ENCODE measurements at places on chromosomes 12 and 14. TPM values are rescaled to one million over a fixed set of nuclear protein-coding genes. Genes with fewer than 3 reads are reported as not detected.

GRCh38 chr14:61515436-61516117 is 179.7 kb upstream of the HIF1A start:
- peaks cover 47% of the 10 kb centered on the region for H3K4me1 ChIP-seq
- H3K27ac ChIP-seq, result no peak overlapping the region
- DNase-seq, result no peak
- no peaks in the 10 kb centered on the region for H3K27me3 ChIP-seq
- H3K36me3 ChIP-seq, result peaks cover 47% of the 10 kb centered on the region

DNA sequence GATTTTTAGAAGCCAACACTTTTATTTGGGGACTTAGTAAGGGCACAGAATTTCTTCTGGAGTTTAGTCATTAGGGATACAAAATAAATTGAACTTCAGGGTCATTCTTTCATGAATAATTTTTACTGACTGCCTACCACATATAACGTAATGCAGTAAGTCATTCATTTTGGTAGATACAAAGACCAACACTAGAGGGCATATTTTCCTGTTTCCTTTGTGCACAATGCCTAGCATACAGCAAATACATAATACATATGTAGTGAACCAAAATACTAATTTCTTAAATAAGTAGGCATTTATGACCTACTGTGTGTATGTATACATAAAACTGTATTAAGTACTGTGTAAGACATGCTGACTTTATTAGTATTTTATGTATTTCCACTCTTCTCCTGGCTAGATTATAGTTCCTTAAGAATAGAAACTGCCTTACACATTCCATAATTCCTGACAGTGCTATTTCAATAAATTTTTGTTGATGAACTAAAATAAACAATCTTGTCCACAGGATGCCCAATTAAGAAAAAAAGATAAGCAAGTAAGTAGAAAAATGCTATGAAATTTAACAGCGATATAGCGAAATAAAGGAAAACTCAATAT is 47.9 kb downstream of the PPP1R12A start:
- DNase-seq, result no peak
- H3K27me3 ChIP-seq, result no peaks in the 10 kb centered on the region
- H3K27ac ChIP-seq, result no peak overlapping the region
- no peak overlapping the region for H3K4me3 ChIP-seq

DNA sequence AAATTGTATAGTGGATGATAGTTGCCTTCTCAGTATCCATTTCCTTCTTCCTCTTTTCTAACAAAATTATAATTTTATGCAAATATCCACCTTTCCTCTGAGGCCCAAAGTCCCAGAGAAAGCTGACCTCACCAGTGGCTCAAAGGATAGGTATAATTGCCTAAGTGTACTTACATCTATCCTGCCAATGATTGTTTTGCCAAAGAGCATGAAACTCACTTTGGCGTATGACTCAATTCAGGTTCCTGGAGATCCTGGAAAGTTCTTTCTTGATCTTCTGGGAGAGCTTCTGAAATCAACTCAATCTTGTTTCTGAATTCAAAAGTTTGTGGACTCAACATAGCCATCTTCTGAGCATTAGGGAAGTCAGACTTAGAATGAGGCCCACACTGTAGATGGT is 10.5 kb upstream of the RBM25 start:
- no peak for DNase-seq
- H3K27me3 ChIP-seq, result no peaks in the 10 kb centered on the region
- no peak overlapping the region for H3K27ac ChIP-seq
- H3K4me3 ChIP-seq, result no peak overlapping the region

- H3K4me1 ChIP-seq, result no peaks in the 10 kb centered on the region
- DNase-seq, result no peak
- no peak overlapping the region for H3K27ac ChIP-seq
- H3K4me3 ChIP-seq, result no peak overlapping the region
These were observed 2.7 kb downstream of the ANHX start for GRCh38 chr12:133233006-133233405.

Gene SLCO1A2
- not detected for total RNA-seq

- no peaks in the 10 kb centered on the region for H3K36me3 ChIP-seq
These were observed 198.5 kb downstream of the SLC25A21 start for GRCh38 chr14:36973806-36974442.

DNA sequence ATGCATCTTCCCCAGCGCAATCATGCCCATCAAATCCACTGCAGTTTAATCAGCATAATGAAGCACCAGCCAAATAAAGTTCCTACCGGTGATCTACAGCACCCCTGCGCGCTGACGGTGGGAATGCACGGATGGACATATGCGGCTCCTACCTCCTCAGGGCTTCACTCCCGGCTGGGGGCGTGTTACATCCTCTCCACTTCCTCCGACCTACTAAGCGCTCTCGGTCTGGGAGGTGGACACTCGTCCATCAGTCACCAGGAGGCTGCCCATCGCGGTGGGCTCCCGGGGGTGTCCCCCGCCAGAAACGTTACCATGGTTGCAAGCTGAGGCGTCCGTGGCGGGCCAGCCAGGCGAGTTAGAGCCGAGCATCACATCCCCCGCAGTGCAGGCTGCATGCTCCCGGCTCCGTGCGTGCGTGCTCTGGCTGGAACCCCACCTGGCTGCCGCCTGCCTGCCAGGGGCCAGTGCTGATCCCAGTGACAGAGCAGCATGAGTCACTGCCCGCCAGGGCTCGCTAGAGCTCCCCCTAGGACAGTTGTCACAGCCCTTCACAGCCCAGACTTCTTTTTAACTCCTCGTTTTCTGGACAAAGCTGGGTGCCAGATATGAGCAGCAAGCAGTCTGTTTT is 73.0 kb downstream of the CIT start:
- peaks cover 5% of the 10 kb centered on the region for H3K4me1 ChIP-seq
- H3K27ac ChIP-seq, result no peak overlapping the region
- H3K27me3 ChIP-seq, result no peaks in the 10 kb centered on the region
- H3K36me3 ChIP-seq, result peaks cover 50% of the 10 kb centered on the region
- no peak overlapping the region for H3K4me3 ChIP-seq

Gene YAF2
- 40.6 TPM for total RNA-seq

DNA sequence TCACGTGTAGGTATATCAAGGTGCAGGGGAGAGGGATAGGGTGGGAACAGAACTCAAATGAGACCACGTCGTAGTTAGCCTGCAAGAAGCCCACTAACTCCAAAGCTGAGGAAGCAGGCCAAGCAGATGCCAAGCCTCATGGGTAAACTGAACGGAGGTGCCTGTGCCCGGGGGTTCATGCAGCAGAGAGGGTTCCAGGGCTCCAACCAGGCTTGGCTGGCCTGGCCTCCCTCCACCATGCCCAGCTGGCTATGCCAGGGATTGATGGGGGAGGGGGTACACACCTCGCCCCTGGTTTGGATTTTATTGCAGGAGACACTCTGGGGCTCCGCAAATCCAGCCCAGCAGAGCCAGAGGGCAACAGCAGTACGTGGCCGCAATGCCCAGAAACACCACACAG is 27.3 kb downstream of the PXN start:
- H3K36me3 ChIP-seq, result peaks cover 14% of the 10 kb centered on the region
- H3K4me3 ChIP-seq, result no peak overlapping the region
- H3K4me1 ChIP-seq, result peaks cover 25% of the 10 kb centered on the region
- no peak for DNase-seq
- no peak overlapping the region for H3K27ac ChIP-seq

GRCh38 chr12:119206348-119207062 is 27.8 kb downstream of the HSPB8 start:
- H3K4me3 ChIP-seq, result no peak overlapping the region
- no peak for DNase-seq
- no peaks in the 10 kb centered on the region for H3K36me3 ChIP-seq
- no peak overlapping the region for H3K27ac ChIP-seq

DNA sequence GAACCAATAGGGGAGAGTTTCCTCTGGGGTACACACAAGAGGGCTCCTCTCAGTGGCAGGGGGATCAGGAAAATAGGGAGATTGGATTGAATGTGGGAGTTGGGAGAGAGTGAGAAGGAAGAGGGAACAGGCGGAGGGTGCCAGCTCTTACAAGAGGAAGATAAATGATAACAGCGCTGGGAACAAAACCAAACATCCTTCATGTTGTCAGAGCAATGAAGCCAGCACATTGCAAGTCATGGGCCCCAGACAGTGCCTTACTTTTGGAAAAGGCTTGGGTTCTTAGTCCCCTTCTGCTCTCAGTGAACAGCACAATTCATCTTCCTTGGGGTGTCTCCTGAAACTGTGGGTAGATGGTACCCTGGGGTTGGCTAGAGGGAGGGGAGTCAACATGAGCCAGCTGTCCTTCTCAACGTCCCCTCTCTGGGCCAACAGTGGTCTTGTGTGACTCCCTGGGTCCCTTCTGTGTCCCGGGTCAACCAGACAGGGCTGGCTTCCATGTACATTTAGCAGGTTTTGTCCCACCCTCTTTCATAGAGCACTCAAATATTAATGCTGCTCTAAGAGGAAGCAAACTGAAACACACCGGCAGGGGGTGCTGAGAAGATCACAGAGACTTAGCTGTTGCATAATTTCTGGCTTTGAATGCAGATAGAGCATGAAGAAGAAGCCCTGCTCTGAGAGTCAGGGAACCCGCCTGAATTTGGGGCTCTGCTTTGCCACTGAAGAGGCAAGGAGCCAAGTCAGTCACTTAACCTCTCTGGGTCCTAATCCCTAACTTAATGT is 138.5 kb downstream of the ESRRB start:
- no peak for DNase-seq
- H3K4me3 ChIP-seq, result no peak overlapping the region
- peaks cover 9% of the 10 kb centered on the region for H3K27me3 ChIP-seq

DNA sequence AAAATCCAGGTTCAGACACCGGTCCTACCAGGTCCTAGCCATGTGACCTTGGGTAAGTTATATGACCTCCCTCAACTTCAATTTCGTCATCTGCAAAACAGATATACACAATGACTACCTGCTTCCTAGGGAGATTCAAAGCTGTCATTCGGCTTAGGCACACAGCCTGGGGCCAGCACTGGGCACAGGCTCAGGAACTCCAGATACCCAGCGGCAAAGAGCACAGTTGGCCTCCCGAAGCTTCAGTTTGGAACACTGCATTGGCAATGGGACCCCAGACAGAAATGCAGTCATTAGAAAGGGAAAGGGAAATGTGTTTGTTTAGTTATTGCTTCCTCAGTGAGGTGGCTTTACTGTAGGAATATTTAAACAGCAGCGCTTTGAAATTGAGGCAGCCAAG is 11.4 kb downstream of the PLEKHG6 start:
- no peak for DNase-seq
- H3K36me3 ChIP-seq, result peaks cover 2% of the 10 kb centered on the region
- H3K27ac ChIP-seq, result no peak overlapping the region
- peaks cover 8% of the 10 kb centered on the region for H3K27me3 ChIP-seq

DNA sequence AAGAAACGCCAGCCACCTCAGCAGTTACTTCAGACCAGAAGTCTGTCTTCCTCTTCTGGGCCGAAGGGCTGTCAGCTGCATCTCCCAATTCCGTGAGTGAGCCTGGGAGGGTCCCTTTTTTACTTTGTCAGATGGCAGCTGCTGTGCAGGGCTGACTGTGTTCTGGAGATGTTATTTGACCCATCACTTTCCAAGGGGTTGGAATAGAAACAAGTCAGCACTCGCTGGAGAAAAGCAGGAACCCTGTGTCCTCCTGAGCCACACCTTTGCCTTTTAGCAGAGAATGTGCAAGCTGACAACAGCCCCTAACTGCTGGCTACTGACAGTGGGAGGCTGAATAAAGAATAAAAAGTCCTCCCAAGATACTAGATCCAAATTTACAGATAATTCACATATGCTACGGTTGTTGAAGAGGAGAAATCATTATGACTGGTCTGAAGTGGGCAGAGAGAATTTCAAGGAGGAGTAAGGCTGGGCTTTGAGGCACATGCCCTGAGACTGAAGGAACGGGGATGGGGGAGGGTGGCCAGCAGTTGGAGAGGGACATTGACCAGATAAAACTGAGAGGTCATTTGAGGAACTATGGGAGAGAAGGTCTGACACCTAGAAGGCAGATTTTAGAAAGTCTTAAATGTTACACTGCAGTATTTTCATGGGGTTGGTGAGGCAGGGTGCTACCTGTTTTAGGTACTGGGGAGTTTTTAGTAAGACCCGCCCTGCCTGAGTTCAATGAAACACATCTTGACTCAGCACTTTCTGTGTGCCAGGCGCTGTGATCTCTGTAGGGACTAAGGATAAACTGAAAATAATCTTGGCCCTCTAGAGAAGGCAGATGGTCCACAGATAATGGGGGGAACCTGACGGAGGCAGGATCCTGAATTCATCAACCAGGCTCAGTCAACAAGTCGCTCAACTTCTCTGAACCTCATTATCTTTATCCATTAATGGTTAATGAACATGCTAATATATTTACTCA is 27.4 kb downstream of the FAM234B start:
- no peak overlapping the region for H3K27ac ChIP-seq
- H3K27me3 ChIP-seq, result no peaks in the 10 kb centered on the region
- peaks cover 7% of the 10 kb centered on the region for H3K4me1 ChIP-seq
- H3K4me3 ChIP-seq, result no peak overlapping the region

- H3K36me3 ChIP-seq, result no peaks in the 10 kb centered on the region
- H3K27ac ChIP-seq, result no peak overlapping the region
- no peak overlapping the region for H3K4me3 ChIP-seq
- peaks cover 12% of the 10 kb centered on the region for H3K4me1 ChIP-seq
These were observed 269.7 kb downstream of the RAD51B start for GRCh38 chr14:68089146-68089731.

Gene TAS2R50
- total RNA-seq, result 1.0 TPM

GRCh38 chr12:71162832-71163763 is 5.3 kb upstream of the TSPAN8 start:
- no peaks in the 10 kb centered on the region for H3K36me3 ChIP-seq
- no peaks in the 10 kb centered on the region for H3K27me3 ChIP-seq
- no peak overlapping the region for H3K27ac ChIP-seq

GRCh38 chr12:111427417-111428074 is 21.8 kb downstream of the SH2B3 start:
- H3K4me3 ChIP-seq, result no peak overlapping the region
- no peaks in the 10 kb centered on the region for H3K27me3 ChIP-seq
- DNase-seq, result no peak
- H3K36me3 ChIP-seq, result peaks cover 50% of the 10 kb centered on the region
- H3K4me1 ChIP-seq, result peaks cover 65% of the 10 kb centered on the region

Gene OVCH1
- total RNA-seq, result not detected

Gene KRT74
- total RNA-seq, result not detected
